ENCODE measurements at places on chromosomes 12 and 14.

- no peak for DNase-seq
Observed at GRCh38 chr12:112165624-112166023, 40.3 kb downstream of the TRAFD1 start.

DNA sequence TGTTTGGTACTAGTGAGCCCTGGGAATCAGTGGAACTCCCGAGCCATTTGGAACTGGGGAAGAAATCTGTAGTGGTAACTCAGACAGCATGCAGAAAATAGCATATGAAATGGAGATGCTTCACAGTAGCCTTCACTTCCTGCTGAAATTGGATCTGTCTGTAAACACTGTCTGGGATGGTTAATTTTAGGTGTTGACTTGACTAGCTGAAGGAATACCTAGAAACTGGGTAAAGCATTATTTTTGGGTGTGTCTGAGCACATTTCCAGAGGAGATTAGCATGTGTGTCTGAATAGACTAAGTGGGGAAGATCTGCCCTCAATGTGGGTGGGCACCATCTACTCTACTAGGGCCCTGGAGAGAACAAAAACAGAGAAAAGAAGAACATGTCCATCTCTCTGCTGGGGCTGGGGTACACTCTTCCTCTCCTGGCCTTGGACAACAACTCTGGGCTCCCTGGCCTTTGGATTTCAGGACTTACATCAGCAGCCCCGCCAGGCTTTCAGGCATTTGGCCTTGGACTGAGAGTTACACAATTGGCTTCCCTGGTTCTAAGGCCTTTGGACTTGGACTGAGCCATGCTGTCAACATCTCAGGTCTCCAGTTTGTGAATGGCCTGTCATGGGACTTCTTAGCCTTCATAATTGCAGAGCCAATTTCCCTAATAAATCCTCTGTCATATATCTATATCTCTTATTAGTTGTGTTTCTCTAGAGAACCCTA, 14.0 kb upstream of the CRADD start:
- no peak for DNase-seq

DNA sequence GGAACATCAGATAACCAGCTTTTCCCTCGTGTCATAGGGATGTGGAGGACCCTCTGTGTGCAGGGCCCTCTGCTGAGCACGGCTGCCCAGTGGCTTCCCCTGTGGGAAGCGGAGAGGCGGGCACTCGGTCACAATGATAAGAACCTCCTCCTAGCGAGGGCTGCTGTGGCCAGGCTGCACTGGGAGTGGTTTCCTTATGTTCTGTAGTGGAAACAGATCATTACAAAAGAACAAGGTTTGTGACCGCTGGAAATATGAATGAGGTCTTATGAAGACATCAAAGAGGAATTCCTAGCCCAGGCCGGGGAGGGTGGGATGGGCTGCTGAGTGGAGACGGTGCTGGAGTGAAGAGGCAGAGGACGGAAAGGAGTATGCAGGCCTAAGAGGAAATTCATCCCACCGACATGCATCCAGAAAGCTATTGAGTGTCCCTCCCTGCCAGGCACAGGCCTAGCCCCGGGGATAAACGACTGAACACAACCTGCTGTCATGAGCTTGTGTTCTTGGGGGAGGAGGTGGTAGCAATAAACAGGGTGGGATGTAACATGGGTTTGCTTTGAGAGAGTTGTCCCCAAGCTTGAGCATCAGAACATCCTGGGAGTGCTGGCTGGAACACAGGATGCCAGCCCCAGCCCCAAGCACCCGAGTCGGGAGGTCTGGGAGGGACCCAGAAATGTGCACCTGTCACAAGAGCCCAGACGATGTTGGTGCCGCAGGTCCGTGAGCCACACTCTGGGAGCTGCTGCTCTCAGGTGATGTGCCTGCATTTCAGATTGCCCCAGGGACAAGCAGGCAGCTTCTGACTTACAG, 37.5 kb downstream of the FZD10 start:
- DNase-seq, result no peak

GRCh38 chr12:81956468-81956860, 197.3 kb upstream of the PPFIA2 start:
- no peak for DNase-seq

DNA sequence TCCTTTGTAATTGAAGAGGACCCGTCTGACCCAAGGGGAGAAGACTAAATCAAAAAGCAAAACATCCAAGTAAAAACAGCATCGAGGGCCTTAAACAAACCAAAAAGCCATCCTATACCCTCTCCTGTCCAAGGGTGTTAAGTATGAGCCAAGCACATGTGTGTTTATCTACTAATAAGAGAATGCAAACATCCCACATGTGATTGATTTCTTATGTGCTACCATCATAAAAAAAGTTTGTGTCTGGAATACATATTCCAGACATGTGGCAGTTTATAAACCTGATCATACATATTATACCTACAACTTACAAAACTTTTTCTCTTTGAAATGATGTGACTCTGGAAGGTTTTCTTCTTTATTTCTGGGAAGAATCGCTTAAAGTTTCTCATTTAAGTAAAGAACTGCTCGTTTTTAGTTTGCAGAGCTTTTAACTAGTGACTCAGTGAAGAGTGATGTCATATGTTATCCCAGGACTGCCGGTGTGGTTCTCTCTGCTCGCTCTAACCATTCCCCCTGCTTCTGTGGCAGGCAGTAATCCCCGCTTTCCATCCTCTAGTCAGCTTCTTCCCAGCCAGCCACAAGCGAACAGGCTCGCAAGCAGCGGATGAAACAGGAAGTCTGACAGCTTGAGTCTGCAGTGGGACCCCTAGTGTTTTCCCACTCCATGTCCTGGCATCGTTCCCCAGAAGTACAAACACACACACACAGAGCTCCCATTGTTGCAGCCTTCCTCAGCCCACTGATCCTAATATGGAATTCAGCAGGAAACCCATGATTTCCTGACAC, 431 bp upstream of the RHOJ start:
- DNase-seq, result no peak

Data from activated naive CD4-positive, alpha-beta T cell (primary cell).